ENCODE measurements at places on chromosomes 1 and 21.

GRCh38 chr1:214416858-214417257, 134.5 kb downstream of the PTPN14 start:
- no peak for DNase-seq

DNA sequence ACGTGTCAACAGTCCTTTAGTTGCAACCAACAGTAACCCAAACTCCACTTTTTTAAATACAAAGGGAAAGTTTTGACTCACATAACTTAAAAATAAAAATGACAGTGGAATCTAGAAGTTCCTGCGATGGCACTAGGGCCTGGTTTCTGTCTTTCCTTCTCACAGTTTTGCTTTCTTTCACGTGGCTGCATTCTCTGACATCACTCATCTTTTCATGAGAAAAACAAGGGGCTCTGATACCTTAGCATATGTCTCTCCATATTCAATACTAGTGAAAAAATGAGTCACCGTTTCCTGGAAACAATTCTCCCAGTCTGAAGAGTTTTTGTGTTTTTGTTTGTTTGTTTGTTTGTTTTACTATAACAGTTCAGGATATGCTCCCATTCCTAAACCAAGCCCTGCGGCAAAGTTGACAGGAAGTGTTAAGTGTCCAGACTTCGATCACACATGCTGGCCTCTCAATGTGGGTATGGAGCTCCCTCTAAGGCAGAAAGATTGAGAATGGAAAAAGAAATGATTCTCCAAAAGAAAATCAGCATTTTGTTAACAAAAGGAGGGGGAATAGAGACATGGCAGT, 483.3 kb downstream of the TTLL7 start:
- no peak for DNase-seq

GRCh38 chr1:155009221-155009711, 6.7 kb downstream of the ZBTB7B start:
- no peak for DNase-seq

- no peak for DNase-seq
These were observed 15.3 kb downstream of the CFAP74 start for GRCh38 chr1:1988061-1988945.

GRCh38 chr1:46401964-46402626, 8.0 kb downstream of the FAAH start:
- no peak for DNase-seq

GRCh38 chr1:19708567-19709110, 44.0 kb downstream of the HTR6 start:
- no peak for DNase-seq

DNA sequence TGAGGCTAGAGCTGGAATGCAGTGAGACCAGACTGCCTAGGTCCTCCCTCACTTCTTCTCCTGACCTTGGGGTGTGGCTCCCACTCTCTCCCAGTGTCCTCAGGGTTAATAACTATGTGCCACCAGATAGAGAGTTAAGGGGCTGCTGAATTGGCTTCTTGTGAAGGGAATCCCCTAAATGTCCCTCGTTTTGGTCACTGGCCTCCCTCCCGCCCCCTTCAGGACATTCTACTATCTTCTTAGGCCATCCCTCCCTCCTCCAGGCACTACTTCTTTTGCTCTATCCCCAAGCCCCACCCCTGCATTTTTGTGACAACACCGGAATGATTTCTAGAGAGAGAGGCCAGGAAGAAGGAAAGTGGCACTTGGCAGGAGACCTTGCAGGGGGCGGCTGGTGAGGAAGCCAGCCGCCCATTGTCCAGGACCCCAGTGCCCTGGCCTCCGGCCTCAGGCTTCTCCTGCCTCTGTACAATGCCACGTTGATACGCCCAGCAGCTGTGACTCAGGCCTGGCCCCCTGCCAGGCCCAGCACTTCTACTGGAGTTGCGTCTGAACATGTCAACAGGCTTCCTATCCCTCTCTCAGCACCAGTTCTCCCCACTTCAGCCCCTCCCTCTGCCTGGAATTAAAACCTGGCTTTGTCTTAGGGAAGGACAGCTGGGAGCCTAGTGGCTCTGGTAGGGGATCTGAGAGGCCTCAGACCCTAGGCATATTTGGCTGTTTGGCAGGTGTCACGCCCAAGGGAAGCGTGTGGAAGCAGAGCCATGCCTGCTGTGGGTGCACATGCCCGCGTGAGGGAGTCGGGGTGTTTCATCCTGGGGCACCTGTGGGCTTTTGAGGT, 9.1 kb downstream of the LMNA start:
- no peak for DNase-seq

- no peak for DNase-seq
These were observed 12.2 kb downstream of the ADAMTS5 start for GRCh38 chr21:26954662-26955121.

DNA sequence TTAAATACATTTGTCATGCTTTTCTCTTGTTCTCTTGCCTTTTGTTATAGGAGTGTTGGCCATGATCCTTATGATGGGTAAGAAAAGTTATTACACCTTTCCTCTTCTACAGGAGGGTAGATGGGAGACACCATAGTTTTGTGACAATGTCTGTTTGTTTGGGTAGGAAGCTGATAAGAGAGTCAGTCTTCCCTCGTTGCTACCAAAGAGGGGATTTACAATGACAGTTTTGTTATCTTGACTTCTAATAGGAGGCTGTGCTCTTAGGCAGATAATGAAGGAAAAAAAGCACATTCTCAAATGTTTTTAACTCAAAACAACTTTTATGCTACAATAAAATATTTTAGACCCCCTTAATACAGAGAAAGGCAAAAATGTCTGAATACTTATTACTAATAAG, 48.0 kb upstream of the WLS start:
- DNase-seq, result no peak

- DNase-seq, result no peak
These were observed 2.8 kb downstream of the SMCP start for GRCh38 chr1:152880907-152881306.

DNA sequence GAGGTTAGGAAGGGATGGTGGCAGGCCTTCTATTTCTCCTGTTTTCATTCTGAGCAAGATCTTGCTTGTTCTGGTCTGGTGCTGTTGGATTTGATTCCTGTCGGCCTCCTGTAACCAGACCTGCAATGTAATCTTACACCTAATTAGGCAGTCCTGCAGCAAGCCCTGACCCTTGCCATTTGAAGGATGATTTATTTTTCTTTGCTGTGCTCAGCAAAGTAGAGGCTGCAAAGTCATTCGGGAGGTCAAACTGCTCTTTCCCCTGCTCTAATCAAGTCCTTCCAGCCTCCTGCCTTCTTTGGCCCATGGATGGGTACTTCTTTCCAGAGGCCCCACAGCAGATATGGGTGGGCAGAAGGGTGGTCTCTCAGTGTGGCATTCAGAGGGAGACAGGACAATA, 417.7 kb upstream of the USP24 start:
- DNase-seq, result no peak

- no peak for DNase-seq
These were observed 65.2 kb downstream of the SIK1 start for GRCh38 chr21:43361493-43362296.

DNA sequence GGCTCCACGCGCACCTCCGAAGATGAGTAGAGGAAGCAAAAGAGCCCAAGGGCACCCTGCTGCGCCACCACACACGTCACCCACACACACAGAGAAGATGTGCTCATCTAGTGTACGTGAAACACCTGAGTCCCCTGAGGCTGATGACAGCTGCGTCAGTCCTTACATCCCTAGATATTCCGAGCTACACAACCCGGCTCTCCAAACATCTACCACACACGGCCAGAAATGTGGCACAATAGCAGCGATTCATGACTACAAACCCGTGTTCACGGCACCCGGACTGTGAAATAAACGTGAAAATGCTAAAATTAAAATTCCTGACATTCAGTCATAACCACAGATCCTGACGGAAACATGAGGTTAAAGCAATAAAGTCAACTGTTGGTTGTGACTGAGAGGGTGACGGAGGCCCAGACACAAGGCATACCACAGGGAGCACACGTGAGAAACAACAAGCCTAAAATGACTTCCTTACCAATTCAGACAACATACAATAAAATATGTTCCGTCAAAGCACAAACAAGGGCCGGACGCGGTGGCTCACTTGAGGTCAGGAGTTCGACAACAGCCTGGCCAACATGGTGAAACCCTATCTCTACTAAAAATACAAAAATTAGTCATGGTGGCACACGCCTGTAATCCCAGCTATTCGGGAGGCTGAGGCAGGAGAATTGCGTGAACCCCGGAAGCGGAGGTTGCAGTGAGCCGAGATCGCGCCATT, 7.3 kb downstream of the SSU72 start:
- DNase-seq, result no peak

DNA sequence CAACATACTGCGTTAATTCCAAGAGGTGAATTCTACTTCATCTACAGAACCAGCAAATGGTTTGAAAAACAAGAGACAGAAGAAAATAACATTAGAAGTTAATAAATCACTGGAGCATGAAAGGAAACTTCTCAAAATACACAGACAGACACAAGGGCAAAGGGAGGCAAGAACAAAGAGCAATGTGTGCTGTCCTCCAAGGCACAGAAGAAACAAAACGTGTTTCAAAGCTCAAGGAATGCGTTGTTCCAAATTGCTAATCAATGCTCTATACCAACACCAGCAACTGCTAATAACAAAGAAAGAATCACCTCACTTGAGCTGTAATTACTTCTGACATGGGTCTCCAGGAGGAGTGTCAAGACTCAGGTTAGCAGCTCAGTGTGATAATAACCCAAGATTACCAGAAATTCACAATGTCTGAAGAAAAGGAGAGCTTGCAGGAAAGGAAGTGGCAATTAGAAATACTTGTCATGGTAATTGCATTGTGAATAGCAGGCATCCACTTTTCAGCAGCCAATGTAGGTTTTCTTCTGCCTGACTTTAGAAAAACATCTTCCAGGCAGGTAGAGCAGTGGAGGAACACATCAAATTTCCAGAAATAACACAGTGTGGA, 175.4 kb downstream of the SEC16B start:
- no peak for DNase-seq

- DNase-seq, result no peak
These were observed 173.2 kb downstream of the COP1 start for GRCh38 chr1:176033881-176034280.

- no peak for DNase-seq
These were observed 59.2 kb downstream of the VCAM1 start for GRCh38 chr1:100778748-100779147.

GRCh38 chr1:9573723-9574122, 15.0 kb upstream of the TMEM201 start:
- DNase-seq, result no peak

DNA sequence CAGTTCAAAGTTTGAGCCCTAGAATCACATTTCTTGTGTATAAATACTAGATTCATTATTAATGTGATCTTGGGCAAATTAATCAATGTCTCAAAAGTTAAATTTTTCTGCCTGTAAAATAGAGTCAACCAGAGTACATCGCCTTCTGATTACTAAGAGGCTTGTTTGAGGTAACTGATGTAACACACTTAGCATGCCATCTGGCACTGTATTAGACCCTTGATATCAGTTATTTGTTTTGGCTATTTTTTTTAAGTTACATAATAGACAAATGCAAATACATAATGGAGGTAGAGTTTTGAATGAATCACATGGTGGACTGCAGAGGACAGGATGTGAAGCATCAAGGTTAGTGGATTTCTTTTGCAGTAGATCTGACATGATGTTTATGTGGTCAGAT, 298.4 kb downstream of the ADGRL2 start:
- no peak for DNase-seq

- no peak for DNase-seq
These were observed 20.7 kb upstream of the POFUT2 start for GRCh38 chr21:45308194-45309068.

DNA sequence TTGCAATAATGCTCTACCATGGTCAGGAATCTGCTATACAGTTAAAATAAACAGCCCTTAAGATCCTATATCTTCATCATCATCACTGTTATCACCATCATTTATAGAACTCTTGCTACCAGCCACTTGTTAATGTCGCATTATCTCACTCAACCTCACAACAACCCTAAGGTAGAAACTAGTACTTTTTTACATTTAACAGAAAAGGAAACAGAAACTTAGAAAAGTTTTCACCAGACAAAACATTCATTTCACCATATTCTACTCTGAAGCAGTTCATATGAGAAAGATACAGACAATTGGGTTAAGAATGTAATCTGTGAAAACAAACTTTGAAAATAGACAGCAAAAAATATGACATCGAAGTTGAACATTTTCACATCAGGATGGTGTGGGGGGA, 262.6 kb downstream of the ATG4C start:
- no peak for DNase-seq

DNA sequence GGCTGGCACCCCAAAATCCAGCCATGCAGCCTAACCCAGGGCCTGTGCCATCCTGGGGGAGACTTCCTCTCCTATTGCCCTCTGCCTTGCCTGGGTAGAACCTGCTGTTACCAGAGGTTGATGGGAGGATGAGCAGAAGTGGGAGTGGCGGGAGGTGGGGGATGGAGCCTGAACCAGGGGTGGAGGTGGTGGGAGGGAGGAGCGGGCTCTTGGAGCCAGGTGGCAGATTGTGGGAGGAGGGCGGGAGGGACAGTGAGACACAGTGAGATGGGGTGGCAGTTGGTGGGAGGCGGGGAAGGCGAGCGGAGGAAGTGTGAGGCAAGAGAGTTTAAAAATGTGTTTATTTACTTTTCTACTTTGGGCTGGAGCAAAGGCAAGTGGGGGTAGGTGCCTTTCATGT, 87.3 kb downstream of the KCNJ6 start:
- no peak for DNase-seq

GRCh38 chr21:46038871-46039397, 57.4 kb downstream of the COL6A1 start:
- DNase-seq, result no peak

DNA sequence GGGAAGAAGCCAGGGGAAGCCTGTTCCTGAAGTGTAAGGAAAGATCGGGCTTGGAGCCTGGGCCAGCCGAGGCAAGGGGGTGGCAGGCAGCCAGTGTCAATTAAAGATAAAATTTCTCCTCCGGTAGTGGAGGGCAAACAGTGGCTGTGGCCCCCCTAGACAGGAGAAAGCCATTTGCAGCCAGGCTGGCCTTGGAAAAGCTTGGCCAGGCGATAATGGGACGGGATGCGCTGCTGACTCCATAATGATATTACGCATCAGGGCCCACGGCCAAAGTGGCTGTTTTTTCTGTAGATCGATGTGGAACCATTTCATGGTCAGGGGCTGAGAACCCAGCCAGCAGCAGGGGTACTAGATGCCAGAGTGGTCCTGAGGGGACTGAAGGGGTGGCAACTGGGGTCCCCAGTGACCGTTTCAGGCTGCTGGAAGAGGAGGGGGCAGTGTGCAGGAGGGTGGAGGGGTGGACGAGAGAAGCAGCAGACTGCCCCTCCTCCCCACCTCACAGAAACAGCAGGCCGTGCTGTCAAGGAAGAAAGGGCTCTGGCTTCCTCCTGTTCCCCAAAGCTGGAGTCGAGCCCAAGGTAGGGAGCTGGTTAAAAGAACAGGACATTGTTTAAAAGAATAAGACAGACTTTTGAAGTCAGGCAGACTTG, 25.2 kb downstream of the KCNC4 start:
- DNase-seq, result no peak

DNA sequence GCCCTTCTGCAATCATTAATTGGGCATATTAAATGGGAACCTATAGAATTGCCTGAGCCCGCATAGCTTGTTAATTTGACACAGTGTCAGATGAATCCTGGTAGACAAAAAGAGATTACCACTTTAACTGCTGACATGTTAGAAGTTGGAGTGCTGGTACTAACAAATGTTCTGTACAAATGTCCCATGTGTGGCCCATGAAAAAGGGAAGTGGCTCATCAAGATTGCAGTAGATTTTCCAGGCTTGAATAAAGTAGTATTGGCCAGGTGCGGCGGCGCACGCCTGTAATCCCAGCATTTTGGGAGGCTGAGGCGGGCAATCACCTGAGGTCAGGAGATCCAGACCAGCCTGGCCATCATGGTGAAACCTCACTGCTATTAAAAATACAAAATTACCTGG, 45.6 kb downstream of the GNPAT start:
- DNase-seq, result no peak

GRCh38 chr1:101080859-101081258, 55.3 kb upstream of the DPH5 start:
- no peak for DNase-seq
